ENCODE measurements at places on chromosomes 1 and 21.

GRCh38 chr1:221961532-221962292 is 219.8 kb upstream of the DUSP10 start:
- DNase-seq, result peak; percentile 60

DNA sequence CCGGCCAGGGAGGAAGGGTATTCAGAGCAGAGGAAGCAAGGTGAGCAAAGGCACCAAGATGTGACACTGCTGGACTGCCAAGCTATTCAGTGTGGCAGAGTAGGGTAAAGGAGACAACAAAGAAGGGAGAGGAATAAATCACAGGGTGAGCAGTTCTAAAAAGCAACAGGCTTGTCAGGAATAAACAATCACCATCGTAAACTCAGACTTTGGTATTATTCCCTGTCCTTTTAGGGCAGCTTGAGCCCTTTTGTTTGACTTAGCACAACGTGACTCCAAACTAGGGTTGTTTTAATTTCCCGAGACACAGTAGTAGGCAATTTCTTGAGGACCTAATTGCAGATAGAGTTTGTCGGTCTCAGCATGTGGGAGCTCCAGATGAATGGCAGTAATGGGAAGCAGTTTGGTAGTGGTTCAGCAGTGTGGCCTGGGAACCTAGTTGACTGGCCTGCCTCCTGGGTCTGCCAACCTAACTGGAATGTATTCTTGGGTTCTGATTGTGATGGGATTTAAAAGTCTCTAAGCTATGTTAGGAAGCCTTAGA is 4.3 kb downstream of the CR1L start:
- DNase-seq, result no peak

DNA sequence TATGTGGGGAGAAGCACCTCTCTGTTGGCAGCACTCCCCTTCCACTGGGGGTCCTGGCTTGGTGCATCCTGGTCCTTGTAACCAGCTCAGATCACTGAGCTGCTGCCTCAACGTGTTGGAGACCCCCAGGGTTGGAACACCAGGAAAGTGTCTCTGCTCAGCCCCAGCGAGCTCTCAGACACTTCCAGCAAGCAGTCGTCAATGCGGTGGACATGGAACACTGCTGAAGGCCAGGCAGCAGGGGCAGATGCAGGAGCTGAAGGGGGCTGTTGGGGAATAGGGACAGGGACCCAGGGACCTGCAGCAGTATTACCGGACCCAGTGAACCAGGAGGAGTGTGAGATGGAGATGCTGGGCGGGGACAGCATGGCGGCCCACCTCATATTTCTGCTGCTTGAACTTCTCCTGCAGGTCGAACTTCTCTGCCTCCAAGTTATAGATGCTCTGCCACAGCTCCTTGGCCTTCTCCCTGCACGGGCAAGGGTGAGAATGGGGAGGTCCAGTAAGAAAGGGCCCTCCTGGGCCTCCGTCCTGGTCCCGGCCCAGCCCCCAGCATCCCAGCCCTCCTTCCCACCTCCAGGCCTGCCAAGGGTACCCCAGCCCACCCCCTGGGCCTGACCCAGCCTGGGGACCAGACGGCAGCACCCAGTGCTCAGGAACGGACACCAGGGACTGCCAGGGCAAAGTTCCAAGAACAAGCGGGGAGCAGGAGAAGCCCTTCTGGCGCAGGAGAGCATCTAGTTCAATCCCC is 16.4 kb downstream of the TNNT2 start:
- no peak for DNase-seq

- DNase-seq, result no peak
These were observed 11.5 kb downstream of the TMPRSS3 start for GRCh38 chr21:42384156-42384945.

GRCh38 chr1:30524840-30525617 is 198.4 kb downstream of the MATN1 start:
- DNase-seq, result no peak

DNA sequence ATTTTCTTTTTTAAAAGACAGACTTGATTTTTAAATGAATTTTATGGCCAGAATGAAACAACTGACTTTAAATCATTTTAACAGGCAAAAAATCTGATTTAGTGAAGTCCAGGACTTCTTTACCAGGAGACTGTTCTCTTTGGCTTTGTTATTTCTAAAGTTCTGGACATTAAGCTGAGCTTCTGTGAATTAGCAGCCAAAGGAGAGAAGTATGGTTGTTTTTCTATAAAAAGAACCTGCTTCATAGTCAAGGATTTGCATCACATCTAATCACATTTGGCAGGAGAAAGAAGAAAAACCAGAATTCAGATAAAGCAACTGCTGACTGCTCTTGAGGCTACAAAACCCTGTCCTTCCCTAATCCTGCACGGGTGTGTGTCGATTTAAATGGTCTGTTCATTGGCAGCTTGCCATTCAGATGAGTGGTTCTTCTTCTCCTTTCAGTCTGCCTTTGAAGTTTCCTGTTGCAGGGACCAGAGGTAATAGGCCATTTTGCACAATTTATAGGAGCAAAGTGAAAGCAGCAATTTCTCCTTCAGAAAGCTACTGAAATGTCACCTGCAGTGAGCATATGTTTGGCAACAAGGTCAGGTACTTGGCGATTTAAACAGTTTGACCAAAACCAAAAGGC is 215.4 kb downstream of the OLFM3 start:
- peak; percentile 8 for DNase-seq

DNA sequence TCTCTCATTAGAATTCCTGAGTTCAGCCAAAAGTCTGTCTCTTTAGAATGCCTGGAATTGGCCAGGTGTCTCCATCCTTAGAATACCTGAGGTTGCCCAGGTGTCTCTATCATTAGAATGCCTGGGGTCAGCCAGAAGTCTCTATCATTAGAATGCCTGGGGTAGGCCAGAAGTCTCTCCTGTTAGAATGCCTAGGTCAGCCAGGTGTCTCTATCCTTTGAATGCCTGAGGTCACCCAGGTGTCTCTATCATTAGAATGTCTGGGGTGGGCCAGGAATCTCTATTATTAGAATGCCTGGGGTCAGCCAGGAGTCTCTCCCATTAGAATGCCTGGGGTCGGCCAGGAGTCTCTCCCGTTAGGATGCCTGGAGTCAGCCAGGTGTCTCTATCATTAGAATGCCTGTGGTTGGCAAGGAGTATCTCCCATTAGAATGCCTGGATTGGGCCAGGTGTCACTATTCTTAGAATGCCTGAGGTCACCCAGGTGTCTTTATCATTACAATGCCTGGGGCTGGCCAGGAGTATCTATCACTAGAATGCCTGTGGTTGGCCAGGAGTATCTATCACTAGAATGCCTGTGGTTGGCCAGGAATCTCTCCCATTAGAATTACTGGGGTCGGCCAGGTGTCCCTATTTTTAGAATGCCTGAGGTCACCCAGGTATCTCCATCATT is 43.0 kb downstream of the RNF187 start:
- no peak for DNase-seq

GRCh38 chr1:54663725-54664124 is 22.1 kb downstream of the MROH7 start:
- DNase-seq, result no peak

GRCh38 chr1:7341145-7341905 is 429.8 kb upstream of the VAMP3 start:
- no peak for DNase-seq

DNA sequence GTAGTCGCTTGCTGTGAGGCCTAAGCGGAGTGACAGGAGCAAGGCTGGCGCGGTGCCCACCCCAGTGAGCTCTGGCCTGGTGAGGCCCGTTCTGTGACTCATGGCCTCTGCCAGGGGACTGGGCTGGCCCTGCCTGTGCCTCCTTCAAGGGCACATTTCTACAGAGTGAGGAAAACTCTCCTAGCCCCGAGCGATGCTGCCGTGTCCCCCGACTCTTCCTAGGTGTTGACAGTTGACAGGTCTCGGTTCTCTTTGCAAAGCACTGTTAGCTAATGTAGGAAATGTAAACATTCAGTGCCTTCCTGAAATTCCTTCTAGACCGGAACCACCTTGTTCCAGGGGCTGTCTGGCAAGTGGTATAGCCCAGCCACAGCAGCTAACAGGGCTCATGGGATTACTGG is 43.9 kb downstream of the ABCG1 start:
- peak; percentile 83 for DNase-seq

Data from urothelium cell line (cell line).